ENCODE measurements at places on chromosomes 1 and 21.

DNA sequence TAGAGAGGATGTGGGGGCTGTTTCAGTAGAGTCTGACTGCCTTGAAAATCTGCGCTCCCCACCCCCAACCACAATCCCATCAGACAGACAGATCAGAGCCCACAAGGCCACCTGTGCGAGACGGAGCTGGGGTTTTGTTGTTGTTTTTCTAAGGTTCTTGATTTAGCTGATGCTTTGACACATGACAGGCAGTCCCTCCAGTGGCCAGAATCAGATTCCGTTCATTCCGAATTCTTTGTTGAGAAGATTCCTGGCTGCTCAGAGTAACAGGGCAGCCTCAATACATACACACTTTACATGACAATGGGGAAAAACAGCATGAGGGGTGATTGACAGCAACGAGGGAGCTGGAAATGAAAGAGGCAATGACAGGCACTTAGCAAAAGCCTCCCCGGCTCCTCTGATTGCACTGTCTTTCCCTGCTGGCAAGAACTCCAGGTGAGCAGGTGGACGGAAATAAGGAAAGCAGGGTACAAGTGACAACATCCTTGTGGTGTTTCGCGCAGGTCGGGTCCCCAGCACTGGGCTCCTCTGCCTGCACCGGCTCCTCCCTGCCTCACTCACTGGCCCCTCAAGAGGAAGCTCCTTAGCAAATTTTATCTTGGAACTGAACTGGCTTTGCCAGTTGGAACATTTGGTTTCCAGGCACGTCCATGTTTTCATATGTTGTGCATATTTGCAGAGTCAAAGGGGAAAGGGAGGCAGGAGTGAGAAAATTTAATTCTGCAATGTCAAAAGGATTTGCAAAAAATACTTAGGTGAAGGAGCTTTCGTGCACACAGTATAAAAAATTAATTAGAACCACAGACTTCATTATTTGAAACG is 148.7 kb downstream of the PGBD5 start:
- DNase-seq, result no peak

- no peak for DNase-seq
These were observed 48.1 kb downstream of the ZFYVE9 start for GRCh38 chr1:52189898-52190480.

DNA sequence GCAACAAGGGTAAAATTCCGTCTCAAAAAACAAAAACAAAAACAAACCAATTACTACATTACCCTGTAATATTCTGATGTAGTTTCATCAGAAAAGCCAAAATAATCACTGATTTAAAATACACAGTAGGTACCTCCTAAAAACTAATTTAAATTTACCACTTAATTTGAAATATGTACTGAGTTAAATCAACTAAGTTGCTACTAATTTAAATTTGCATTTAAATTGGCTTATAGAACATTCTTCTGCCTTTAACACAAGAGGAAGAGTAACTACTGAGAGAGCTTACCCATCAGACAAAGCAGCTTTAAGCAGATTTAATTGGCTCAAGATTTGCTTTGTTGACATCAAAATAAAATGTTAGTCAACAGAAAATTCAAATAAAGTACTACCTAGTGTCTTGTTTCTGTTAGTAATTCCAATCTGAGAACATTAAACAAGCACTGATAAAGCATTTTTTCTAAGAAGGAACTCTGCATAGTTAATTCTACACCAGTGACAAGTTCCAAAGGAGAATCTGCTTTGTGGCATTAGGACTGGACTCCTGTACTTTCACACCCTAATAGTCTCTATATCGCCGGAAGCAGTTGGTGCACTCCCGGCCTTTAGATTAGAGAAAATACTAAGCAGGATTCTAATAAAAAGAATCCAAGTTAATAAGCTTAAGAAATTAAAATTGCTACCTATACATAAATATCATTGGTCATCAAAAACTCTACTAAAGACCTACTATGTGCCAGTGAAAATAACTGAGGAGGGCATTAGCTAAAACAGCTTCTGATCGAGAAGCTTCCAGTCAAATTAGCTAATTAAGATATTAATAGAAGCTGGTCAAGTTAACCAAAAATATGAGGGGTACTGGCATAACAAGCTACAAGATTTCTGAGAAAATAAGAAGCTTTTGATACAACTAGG is 8.4 kb downstream of the LUZP1 start:
- no peak for DNase-seq

GRCh38 chr21:45737485-45738166 is 94.1 kb downstream of the PCBP3 start:
- DNase-seq, result no peak

Measured in stimulated activated CD4-positive, alpha-beta T cell treated with anti-CD3 and anti-CD28 coated beads, Interleukin-4, amount 100 ng/mL, for 1 hour (primary cell).